Nucleus accumbens (tissue), 56 donors: ENCODE measurements at places on chromosomes 11 and 22.

- no peak for DNase-seq
Observed at GRCh38 chr11:118281284-118281683, 17.2 kb upstream of the MPZL2 start.

- DNase-seq: no peak
Observed at GRCh38 chr22:32650553-32651345, 150.8 kb upstream of the TIMP3 start.

DNA sequence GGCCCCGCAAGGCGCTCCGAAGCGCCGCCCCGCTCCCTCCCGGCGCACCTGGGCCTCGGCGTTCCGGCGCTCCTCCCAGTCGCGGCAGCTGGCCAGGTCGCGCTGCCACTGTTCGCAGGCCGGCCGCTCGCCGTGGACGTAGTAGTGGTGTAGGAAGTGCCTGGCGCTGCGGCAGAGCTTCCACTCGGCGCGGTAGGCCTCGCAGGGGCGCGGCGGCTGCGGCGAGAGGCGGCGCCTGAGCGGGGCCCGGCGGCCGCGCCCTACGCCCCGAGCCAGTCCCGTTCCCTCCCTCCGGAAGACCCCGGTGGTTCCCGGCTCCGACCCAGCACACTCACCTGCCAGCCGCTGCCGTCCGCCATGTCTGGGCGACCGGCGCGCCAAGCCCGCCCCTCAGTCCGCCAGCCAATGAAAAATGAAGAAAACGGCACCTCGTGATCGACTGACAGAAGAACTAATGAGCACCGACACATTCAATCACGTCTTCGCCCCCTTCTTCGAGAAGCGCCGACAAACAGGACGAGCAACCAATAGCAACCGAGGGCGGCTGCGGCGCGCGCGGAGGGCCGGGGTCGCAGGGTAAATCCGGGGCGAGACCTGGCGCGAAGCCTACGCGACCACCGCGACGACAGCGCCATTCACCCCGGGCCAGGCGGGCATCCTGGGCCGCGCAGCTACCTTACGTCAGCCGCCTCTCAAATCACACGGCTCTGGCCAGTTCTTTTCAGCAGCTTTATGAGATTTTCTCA lies at the start of gene C22orf39:
C22orf39 (minus strand) TSS at position 382 of the 746 bp plus-strand sequence; CDS start at position 359, 23 bp downstream.
- peak; percentile 96 for DNase-seq

DNA sequence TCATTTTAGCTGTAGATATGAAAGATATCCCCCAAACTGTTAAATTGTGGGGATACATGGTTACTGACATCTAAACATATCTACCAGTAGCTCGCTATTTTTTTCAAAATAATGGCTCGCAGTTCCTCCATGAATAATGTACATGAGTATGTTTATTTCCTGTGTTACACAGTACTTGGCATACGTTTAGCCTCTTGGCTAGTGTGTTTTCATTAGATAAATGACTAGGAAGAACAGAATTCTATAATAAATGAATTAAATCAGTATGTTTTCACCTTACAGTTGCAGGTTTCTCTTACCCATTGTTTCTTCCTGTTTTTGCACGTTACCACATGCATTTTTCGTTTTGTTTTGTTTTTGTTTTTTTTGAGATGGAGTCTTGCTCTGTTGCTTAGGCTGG lies 21.8 kb downstream of the RNF169 start:
- DNase-seq: no peak

DNA sequence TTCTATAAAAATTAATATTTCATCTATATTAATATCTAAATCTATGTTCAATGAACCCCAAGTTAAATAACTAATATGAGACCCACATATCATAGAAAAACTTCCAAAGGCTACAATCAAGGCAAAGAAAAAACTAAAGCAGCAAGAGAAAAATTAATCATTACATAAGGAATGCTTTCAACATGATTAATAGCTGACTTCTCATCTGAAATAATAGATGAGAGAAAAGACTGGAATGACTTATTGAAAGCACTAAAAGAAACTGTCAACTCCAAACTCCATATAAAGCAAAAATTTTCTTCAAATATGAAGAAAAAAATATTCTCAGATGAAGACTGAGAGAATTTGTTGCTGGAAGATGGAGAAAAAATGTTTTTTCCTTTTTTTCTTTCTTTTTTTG lies 13.0 kb downstream of the TRIM5 start:
- no peak for DNase-seq

- no peak for DNase-seq
Observed at GRCh38 chr11:44776551-44777208, 49.9 kb downstream of the TSPAN18 start.

DNA sequence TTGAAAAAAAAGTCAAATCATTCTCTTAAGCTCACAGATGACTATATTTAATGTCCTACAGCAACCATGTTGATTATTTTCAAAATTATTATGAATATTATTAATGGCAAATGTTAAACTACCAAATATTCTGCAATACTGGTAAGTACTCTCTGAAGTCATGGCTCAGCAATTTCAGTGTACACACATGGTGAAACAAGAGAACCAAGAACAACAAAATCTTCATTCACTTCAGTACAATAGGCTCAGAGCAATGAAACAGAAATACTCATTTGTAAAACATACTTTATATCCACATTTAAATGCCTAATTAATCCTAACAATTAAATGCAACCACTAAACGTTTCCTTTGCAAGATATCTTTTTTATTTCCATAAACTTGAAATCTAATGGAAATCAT lies 347.2 kb downstream of the TTC28 start:
- DNase-seq: no peak

- no peak for DNase-seq
Observed at GRCh38 chr22:24271386-24271854, 789 bp downstream of the SPECC1L start.

- no peak for DNase-seq
Observed at GRCh38 chr11:10349806-10350205, 44.9 kb downstream of the ADM start.

DNA sequence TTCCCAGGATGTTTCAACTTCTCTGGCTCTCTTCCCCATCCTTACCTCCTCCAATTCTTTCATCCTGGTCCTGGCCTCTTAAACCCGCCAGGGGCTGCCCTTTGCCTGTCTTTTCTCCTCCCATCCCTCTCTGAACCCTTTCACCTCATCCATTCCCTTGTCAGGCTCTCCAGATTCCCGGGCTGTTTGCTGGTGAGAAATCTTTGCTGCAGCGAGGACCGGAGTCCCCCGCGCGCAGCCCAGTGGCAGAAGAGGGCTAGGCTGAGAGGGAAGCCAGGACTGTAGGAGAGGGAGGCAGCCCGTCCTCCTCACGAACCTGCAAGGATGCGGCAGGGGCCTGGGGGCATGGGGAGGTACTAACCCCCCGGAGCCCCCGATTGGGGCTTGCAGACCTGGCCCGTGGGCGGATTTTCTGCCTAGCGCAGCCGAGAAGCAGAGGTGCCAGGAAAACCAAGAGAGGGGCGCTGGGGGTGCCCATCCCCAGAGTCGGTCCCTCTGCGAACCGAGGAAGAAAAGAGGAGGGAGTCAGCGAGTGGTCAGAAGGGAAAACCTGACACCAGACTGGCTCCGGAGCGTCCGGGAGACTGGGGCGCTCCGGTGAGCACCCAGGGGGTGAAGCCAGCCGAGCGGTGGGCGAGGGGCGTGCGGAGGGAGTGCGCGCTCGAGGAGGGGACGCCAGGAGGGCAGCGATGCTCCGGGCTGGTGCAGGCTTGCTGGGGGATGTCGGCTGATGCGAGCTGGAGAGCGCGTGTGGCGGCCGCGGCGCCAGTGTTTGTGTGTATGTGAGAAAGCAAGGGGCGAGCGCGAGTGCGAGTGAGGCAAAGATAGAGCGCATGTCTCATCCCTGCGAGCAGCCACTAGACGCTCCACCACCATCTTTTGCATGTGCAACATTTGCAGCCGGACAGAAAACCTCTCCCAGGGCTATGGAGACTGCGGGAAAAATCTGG lies at the start of gene GRIA4:
GRIA4 (plus strand) TSS at position 242 of the 950 bp plus-strand sequence. CDS start 925 bp downstream, outside the sequence.
- DNase-seq: peak; percentile 77

DNA sequence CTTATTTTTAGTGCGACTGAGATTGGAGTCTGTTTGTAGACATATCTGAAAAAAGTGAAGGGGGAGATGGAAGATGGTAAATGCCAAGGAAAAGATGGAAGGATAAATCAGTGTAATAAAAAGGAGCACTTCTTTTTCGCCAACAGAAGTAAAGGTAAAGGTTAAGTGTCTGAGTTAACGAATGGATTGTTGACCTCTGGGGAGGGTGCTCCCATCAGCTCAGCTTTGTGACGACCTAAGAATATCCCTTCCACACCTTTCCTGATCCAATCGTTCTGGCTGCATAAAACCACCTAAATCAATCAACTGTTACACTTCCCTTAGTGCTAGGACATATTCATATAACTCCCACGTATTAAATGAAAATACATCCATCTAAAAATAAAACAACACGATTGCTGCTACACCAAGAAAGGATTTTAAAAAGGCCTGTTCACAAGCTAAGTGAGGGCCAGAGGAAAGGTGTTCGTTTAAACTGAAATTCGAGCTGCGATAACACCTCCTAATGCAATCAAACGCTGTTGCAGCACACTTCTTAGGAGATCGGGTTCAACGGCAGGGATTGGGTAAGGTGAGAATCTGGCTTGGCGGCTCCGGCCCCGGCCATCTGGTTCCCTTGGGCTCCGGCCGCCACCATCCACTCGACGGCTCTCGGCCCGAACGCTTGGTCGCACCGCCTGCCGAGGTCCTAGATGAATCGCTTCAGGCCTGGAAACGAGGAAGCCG lies 658 bp downstream of the C11orf71 start:
- DNase-seq: no peak

GRCh38 chr11:79439410-79439885 lies 1.4 kb downstream of the TENM4 start:
- DNase-seq: no peak

- DNase-seq: peak; percentile 31
Observed at GRCh38 chr11:1050581-1051355, 14.2 kb upstream of the MUC6 start.

- no peak for DNase-seq
Observed at GRCh38 chr11:101509922-101510321, 73.9 kb downstream of the TRPC6 start.

- DNase-seq: no peak
Observed at GRCh38 chr11:85863855-85864254, 8.7 kb downstream of the CCDC83 start.

DNA sequence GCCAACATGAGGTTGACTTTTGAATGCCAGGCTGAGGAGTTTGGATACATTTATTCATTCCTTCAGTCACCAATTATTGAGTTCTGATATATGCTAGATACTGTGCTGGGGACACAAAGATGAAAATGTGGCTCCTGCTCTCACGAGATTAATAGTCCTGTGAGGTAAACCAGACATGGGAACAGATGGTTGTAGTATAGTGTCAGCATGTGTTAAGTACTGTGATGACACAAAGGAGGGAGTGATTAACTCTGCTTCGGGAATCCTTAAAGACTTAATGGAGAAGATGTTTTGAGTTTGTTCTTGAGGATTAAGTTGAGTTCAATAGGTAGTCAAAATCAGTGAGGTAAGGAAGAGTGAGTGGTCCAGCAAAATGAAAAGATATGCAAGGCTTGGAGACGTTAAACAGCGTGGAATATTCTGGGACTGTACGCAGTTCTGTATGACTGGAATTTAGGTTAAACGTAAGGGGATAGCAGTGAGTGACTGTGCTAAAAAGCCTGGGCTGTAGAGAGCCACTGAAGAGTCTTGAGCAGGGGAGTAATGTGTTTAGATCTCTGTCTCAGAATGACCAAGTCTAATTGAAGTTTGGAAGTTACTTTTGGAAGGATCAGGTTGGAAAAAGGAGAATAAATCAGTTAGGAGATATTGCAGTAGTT lies 11.8 kb downstream of the RNF121 start:
- DNase-seq: no peak

DNA sequence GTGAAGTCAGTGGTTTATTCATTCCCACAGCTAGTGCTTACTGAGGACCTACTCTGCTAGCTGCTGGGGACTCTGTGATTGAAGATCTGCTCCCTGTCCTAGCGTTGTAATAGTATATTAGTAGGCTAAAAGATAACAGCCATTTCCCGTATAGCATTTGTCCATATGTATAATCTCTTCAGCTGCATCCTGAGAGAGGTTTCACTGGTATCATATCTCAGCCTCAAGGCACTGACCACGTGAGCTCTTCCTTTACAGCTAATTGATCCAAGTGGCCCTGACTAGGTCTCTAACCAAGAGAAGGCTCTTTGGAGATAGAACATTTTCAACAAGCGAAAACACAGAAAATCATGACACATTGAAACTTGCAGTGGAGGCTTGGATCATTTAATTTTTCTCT lies 110.2 kb downstream of the APIP start:
- no peak for DNase-seq

DNA sequence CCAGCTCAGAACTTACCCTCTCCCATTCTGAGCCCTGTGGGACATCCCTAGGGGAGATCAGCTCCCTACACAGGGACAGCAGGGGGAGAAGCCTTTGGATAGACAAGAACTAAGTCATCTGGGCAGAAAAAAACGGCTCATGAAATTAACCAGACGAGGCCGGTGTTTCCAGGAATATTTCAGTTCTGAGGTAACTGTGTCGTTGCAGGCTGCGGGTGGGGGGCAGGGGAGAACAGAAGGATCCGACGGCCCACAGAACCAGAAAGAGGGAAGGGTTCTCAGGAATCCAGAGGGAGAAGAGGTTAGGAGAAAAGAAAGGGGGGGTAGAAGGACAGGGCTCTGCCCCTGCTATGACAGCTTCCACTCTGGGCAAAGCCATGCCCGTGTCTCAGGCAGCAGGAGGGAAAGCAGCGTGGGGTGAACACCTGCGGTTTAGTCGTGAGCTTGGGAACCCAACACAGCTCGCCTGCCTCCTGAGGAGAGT lies 3.6 kb downstream of the CLCF1 start:
- no peak for DNase-seq

- DNase-seq: no peak
Observed at GRCh38 chr22:21759646-21760376, 24.2 kb upstream of the YPEL1 start.

DNA sequence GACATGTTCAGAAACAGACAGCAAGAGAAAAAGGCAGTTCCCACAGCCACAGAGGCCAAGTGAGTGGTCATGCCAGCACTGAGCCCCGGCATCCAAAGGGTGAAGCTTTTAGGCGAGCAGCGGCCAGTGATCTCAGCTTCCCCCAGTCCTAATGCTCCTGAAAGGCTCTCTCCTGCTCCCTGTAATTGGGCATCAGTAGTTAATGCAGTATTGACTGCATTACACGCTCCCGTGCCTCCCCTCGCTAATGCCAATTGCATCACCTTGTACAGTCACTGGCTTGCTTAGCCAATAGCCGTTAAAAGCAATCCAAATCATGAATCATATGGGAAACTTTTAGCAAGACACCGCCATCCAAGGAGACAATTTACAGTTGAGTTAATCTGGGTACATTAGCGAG lies 4.9 kb downstream of the LMO1 start:
- DNase-seq: no peak
